SW480 (cell line): ENCODE measurements at places on chromosomes 6 and 20.

DNA sequence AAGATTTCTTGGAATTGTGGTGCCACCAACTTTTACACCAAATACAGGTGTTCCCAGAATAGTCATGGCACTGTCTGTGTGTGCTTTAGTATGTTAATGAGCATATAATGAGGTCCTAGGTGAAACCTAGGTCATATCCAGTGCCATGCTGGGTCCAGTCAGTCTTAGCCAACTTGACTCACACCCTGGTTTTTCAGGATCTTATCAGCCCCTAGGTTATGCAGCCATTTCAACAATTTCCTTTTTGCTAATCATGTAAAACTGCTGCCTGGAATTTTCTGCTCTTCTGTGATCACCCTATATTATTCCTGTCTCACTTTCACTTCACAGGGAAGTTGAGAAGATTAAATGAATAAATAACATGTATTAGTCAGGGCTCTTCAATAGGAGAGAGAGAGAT is 23.7 kb downstream of the SDHAF4 start:
- DNase-seq: no peak

GRCh38 chr6:158270389-158271127 is 41.7 kb upstream of the TULP4 start:
- DNase-seq: no peak

DNA sequence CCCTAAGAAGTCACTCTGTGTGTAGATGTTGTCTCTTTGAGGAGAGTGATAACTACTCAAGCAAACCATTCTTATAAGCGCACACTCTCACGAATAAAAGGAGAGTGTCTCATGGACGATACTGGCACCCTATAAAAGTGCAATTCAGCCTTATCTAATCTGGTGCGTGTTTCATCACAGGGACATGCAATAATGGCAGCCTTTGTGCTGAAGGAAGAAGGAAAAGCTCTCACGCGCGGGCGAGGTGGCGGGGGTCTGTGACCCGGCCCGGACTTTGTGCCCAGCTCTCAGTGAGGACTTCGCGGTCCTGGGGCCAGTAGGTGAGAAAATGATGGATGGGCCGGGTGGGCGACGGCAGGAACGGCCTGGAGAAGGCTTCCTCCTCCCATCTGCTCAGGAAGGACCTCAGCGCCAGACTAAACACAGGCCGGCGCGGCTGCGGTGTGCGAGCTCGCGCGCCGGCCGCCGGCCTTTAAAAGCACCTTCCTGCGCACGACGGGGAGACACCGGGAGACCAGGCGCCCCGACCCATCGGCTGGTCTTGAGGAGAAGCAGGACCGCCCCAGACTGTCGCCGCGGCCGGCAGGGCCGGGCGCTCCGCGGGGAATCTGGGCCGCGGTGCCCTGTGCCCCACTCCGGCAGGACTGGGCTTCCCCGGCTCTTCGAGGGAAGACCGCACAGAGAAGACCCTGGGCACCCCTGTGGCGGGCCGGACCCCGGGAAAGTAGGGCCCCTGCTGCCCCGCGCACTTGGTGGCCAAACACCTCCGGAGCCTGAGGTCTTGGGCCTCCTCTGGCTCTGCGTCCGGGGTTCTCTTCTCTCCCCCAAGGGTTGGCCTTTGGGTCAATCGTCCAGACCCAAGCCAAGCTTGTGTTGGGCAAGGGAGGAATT is 8.3 kb upstream of the FOXC1 start:
- no peak for DNase-seq

- no peak for DNase-seq
Observed at GRCh38 chr6:158648682-158649131, 1.1 kb upstream of the SYTL3 start.

DNA sequence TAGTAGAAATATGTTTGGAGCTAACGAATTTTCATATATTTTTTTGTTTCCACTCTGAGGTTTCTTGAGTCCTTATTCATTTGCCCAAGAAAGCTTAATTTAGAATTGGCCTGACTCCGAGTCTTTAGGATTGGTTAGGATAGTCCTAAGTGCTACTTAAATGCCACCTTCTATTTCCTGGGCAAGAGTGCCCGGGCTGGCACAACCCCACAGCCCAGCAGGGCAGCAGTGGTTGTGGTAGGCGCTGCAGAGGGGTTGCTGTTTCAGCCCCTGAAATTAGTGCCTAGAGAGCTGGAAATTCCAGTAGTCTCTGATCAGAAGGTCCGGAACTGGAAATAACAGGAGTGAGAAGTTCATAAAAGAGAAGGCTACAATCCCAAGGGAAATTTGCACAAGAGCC is 139.4 kb upstream of the TENT5A start:
- no peak for DNase-seq

DNA sequence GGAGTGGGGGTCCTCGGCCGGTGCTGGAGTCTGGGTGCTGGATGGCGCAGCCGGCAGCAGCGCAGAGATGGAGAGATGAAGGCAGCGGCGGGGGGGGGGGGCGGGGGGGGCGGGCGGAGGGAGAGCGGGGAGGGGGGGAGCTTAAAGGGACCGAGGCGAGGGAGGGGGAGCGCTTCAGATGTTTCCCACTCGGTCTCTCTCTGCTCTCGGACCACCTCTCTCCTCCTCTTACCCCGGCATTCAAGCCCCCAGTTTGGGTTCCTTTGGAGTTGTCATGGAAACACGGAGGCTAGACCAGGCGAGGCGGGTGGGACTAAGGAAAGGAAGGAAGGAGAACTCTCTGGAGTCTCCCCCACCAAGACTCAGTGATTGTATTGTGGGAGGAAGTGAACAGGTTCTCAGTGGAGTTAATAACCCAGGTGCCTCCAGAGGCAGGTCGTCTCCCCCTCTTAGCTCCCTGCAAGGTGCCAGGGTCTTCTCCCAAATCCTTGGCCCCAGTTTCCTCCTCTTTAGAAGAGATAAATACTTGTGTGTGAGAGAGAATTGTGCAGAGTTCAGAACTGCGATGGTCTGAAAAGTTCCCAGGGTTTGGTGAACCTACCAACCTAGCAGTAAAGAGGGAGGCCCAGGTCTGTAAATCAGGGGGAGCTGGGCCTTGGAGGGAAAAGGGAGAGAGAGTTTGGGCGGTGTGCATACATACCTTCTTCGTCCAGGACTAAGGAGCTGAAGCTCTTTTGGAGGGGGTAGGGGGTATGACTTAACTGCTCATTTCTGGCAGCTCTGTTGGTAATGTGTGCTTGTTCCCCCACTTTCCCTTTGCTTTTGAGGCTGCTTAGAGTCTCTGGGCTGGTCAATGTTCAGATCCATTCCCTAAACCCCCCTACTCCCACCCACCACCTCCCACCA is at the start of gene PRRT1:
TSS of gene PRRT1 (minus strand) at position 77 of the 906 bp plus-strand sequence. CDS start 112 bp downstream, outside the sequence.
- DNase-seq: no peak

DNA sequence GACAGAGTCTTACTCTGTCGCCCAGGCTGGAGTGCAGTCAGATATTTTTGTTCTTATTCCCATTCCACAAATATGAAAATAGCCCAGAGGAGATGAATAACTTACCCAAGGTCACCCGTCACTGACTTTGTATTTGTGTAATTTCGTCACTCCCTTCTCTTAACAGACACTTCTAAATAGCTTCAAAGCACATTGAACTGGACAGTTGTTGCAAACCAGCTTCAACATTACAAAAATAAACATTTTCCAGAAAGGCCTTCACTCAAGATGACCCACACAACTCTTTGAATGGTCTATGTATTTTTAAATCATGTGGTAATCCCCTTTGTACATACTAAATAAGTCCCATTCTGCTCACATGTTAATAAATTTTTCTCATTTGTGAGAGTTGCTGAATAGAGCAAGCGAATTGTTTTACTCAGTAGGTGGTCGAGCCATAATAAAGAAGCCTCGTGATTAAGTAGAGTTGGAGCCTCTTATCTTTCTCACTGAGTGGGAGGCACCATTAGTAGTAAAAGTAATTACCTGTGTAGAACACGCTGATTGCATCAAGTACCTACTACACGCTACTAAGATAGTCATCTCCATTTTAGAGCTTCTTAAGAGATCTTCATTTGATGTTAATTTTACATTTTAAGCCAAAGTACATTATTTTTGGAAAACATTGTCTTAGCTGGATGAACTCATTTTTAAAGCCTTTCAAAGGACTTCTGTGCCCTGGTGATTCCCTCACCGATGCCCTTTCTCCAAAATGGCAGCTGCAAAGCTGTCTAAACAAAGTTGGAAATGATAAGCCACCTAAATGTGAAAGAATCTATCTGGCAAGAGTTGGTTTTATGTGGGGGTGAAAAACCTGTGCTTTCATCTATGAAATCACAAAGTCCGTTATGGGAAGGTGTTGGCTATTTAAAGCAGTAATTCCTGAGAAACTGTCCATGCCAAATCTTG is 110.0 kb downstream of the TSHZ2 start:
- peak; percentile 8 for DNase-seq

- peak; percentile 60 for DNase-seq
Observed at GRCh38 chr20:40668449-40669228, 20.4 kb downstream of the MAFB start.

GRCh38 chr6:20302702-20303251 is 90.5 kb upstream of the MBOAT1 start:
- no peak for DNase-seq

GRCh38 chr20:9483131-9483530 is 31.3 kb upstream of the LAMP5 start:
- DNase-seq: no peak

DNA sequence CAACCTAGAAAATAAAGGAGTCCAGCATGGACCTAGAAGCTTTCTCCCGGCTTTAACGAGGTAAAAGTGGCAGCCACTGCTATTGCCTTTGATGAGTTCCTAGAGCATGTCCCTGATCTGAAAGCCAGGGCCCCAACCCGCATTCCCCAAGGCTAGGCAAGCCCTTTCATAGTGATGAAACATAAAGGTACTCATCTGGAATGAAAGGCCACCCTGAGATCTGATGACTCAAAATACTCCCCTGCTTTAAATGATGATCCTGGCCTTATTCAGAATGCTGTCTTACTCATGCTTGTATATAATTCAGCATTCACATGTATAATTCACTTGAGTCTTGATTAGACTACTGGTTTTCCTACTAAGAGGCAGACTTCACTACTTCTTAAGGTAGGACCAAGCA is 21.3 kb downstream of the TTPAL start:
- DNase-seq: peak; percentile 64

DNA sequence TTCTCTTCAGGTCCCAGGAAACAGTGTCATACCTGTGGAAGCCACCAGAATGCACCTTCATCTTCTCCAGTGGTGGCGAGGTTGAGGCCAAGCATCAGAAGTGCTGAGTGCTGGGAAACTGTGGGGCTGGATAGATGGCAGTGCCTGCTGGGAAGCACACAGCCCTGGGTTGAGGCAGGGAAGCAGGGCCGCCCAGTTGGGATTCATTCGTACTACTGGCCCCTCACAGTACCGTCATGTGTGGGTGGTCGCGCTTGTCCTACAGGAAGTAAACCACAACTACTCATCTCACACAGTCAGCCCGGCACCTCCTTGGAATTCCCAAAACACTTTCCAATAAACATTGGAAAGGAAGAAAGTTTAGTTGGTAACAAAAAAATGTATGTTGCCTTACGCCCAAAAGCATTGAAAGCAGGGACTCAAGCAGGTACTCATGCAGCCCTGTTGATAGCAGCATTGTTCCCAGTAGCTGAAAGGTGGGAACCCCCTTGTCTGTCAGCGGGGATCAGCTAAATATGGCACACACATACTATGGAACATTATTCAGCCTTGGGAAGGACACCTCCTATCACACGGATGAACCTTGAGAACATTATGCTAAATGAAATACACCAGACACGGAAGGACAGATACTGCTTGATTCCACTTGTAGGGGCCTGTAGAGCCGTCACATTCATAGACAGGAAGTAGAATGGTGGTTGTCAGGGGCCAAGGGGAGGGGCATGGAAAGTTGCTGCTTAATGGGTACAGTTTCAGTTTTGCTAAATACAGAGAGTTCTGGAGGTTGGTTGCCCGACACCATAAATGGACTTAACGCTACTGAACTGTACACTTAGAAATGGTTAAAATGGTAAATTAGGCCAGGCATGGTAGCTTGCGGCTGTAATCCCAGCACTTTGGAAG is 162.7 kb downstream of the MTHFD1L start:
- DNase-seq: no peak

DNA sequence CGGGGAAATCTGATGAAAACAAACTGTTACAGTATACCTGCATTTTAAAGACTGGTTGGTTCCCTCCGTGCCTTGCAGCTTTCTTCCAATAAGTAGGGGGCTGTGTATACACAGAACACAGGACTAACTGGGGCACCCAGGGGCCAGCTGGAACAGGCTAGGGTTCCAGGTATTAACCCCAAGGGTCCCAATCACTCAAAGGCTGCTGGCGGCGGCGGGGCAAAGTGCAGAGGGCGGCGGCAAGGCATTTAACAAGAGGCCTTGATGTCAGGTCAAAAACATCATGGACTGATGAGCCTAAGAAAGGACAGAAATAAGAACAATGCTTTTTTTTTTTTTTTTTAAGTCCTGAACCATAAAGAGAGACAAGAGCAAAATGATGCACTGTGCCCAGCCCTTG is 2.5 kb downstream of the PMEPA1 start:
- DNase-seq: no peak

DNA sequence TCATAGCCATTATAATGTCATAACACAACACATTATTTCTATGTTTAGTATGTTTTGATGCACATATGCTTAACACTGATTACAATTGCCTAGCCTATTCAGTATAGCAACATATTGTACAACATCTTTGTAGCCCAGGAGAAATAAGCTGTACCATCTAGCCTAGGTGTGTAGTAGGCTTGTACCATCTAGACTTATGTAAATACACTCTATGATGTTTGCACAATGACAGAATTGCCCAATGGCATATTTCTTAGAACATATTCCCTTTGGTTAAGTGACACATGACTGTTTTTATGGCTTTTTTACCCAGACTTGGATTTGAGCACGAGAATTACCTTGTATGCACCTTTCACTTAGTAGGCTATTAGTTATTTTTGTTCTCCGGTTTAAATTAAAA is 64.5 kb upstream of the HIVEP1 start:
- DNase-seq: no peak

- no peak for DNase-seq
Observed at GRCh38 chr6:153084393-153084792, 46.7 kb downstream of the RGS17 start.

DNA sequence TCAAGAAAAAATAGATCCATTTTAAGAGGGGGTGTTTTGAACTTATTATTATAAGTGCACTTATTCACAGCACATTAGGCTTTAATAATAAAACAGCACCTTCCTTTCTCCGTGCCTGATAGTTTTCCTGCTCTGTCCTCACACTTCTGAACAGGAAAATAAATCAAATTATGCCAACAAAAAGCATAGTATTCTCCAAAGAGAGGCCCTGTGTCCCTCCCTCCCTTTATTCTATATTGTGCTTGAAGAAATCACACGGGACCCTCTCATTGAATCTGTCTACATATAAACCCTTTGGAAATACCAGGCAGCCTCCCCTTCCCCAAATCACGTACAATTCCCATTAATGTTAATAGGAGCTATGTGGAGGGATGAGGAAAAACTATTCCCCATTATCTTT is 462.9 kb upstream of the NRSN1 start:
- DNase-seq: no peak

- DNase-seq: no peak
Observed at GRCh38 chr6:19193624-19194023, 643.5 kb upstream of the ID4 start.

DNA sequence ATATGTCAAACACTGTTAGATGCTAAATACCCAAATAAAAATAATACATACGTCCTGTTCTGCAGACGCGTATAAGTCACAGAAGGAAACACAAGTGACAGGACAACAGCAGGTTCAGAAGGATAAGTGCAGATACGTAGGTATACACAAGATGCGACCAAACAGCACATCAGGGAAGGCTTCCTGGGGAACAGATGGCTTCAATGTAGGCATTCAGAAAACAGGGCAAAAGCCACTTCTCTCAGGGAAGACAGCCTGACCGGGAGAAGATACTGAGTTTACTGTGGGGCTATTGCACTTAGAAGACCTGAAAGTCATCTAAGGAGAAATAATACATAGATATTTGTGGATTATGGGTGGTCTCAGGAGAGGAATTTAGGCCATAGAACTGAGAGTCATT is 1.9 kb downstream of the HLA-DPA1 start:
- no peak for DNase-seq

- DNase-seq: peak; percentile 66
Observed at GRCh38 chr20:47970282-47970903, 185.1 kb upstream of the SULF2 start.
